Colonic mucosa (tissue), 4 donors: ENCODE measurements at places on chromosomes 7 and 10. TPM values are rescaled to one million over a fixed set of nuclear protein-coding genes. Genes with fewer than 3 reads are reported as not detected.

The GNGT1 gene
- total RNA-seq: not detected

The PLAC9 gene
- 6.0 TPM for total RNA-seq

The FAM24B gene
- 4.3 TPM for total RNA-seq

The FAM25A gene
- total RNA-seq: not detected

GRCh38 chr7:116650436-116650835 is 21.6 kb upstream of the MET start:
- H3K36me3 ChIP-seq: no peaks in the 10 kb centered on the region
- DNase-seq: no peak
- H3K27me3 ChIP-seq: no peaks in the 10 kb centered on the region
- no peak overlapping the region for H3K4me3 ChIP-seq
- no peaks in the 10 kb centered on the region for H3K4me1 ChIP-seq
- no peak overlapping the region for H3K27ac ChIP-seq

GRCh38 chr7:101878938-101879337 is 61.5 kb downstream of the CUX1 start:
- H3K27me3 ChIP-seq: no peaks in the 10 kb centered on the region
- peaks cover 25% of the 10 kb centered on the region for H3K4me1 ChIP-seq
- no peak for DNase-seq
- H3K4me3 ChIP-seq: no peak overlapping the region
- no peak overlapping the region for H3K27ac ChIP-seq

GRCh38 chr7:120916121-120916520 is 34.5 kb upstream of the ING3 start:
- no peaks in the 10 kb centered on the region for H3K36me3 ChIP-seq
- H3K4me3 ChIP-seq: no peak overlapping the region
- H3K27ac ChIP-seq: no peak overlapping the region
